ENCODE measurements at places on chromosomes 11 and 22.

DNA sequence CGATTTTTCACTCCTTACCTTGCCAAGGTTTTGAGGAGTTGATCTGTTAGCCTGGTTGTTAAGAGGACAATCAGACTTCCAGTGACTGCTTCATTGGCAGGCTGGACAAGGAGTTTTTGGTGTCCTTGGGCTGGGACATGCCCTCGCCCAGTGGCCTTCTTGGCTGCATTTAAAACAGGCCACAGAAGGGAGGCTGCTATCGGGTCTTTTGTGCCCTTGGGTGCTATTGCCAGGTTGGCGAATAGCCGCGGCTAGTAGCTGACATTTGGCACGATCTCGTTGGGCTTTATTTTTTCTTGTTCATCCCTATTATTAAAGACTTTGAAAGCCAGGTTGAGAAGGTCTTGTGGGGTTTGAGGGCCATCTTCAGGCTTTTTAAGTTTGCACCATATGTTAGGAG lies 99.4 kb downstream of the ELP4 start:
- DNase-seq = no peak

DNA sequence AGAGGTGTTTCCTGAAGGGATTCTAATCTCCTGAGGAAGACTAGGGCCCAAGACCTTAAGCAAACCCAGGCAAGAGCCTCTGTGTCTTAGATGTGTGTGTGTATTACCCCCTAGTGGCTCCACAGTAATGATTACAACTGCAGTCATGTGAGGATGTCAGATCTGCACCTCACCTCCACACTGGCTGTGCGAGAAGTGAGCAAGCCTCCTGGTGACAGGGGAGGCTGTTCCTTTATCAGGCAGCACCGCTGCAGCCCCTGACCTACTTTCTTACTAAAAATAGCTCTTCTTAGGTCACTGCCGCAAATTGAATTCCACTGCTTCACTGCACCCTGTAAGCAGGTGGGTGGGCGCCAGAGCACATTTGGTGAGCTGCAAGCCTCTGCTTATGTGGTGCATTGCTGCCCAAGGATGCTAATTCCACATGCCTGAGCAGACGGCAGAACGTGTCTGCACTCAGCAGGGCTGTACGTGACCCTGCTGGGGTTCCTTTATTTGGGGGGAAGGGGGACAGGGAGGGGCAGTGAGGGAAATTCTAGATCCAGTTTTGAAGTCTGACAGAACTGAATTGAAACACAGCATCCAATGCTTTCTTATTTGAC lies 112.4 kb downstream of the KCNC1 start:
- no peak for DNase-seq

GRCh38 chr11:44777209-44778194 lies 50.7 kb downstream of the TSPAN18 start:
- DNase-seq = no peak

- DNase-seq = no peak
Observed at GRCh38 chr11:72989727-72990126, 152.4 kb downstream of the FCHSD2 start.

DNA sequence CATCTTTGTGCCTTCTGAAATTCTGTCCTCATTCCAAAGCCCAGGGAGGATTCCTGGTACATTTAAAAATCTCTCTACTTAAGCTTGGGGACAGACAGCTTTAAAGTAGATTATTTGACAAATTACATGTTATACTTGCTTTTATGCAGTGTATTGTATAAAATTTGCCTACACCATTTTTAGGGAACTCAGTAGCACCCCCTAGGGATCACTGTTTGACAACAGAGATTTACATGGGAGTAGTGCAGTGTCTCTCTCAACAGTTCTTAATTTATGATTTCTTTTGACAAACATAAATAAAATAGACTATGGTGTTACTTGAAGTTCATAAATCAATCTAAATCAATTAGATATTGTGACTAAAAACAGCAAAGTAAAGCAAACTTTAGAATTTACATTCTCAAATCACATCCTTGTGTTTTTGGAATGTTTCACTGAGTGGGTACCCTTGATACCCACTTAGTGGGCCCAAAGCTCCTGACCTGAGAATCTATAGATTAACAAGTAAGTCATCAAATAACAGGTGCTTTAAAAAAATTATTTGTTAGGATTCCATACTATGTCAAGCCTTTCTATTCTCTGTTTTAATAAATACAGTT lies 428.8 kb downstream of the DYNC2H1 start:
- no peak for DNase-seq

DNA sequence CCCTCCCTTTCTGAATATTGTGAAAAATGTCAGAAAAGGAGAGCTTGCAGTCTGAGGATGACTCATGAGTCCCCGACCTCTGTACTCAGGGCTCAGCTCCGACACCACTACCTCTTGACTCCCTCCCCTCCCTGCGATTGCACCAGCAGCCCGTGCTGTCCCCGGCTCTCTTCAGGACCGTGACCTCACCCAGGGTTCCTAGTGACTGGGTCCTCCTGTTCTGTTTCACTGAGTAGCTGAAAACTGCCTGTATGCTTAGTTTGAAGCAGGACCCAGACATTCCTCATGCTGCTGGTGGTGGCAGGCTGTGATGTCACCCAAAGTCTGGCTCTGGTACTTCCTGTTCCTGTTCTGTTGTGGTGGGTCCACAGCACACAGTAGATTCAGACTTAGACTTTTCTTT lies 11.7 kb downstream of the PHRF1 start:
- peak; percentile 52 for DNase-seq
